ENCODE measurements at places on chromosomes 7 and 10. TPM values are rescaled to one million over a fixed set of nuclear protein-coding genes. Genes with fewer than 3 reads are reported as not detected.

FAM180A gene
- total RNA-seq = 2.6 TPM

GRM3 gene
- total RNA-seq = not detected

DENND2A gene
- total RNA-seq = 0.21 TPM

PNLIPRP2 gene
- total RNA-seq = not detected

ATOH7 gene
- total RNA-seq = 1.0 TPM

GRCh38 chr7:80284855-80285254 lies 150.2 kb downstream of the GNAI1 start:
- peak; percentile 36 for DNase-seq

DNA sequence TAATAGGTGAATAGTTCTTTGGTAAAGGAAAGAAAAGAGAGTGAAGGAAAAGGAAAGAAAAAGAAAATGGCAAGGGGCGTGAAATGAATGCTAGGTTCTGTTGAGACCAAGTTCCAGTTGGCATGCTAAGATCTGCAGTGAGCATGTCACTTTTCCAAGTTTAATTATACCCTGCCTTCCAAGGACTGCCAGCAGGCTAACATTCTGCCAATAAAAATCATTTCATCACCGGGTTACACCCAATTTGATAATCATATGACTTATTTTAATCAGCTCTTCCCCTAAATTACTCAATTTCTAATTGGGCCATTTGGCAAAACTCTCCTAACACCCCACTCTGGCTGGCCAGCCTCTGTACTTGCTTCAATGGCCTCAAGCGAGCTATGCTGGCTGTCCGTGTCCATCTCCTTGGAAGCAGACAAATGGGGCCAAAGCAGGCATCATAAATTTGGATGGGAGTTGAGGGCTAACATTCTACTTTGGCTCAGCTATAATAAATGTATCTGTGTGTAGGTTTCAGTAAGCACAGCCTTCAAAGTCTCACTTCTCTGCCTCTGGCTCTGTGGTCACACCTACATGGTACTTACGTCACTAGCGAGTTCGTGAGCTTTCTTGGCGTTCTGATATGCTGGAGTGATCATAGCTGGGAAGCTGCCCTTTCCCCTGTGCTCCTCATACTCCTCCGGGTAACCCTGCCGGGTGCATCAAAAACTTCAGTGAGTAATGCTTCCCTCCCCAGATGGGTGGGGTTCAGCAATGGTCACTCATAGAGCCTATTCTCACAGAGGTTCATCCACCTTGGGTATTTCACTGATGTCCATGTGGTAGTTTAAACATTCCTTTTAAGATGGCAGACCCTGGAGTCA lies 17.3 kb downstream of the NRAP start:
- no peak for DNase-seq

GRCh38 chr7:145478541-145478940 lies 638.1 kb upstream of the CNTNAP2 start:
- DNase-seq = peak; percentile 58

- DNase-seq = no peak
These were observed 69.2 kb downstream of the CNTNAP2 start for GRCh38 chr7:146185844-146186243.

DNA sequence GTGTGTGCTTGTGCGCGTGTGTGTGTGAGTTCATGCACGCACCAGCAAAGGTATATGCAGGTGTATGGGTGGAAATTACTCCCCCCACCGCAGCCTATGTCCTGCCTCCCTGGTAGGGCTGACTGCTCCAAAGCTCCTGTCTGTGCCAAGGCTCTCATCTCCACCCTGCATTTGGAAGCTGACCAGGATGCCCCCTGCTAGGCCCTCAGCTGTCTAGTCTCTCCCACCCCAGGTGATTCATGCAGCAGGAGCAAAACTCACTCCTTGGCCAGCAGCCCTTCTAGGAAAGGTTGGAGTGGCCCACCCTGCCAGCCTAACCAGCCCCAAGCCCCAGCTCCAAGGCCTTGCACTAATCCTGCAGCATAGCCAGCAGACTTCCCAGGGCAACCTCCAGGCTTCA lies 148.4 kb downstream of the GRID1 start:
- DNase-seq = no peak

GRCh38 chr7:27139334-27140125 lies 4.0 kb downstream of the HOXA5 start:
- DNase-seq = no peak

DNA sequence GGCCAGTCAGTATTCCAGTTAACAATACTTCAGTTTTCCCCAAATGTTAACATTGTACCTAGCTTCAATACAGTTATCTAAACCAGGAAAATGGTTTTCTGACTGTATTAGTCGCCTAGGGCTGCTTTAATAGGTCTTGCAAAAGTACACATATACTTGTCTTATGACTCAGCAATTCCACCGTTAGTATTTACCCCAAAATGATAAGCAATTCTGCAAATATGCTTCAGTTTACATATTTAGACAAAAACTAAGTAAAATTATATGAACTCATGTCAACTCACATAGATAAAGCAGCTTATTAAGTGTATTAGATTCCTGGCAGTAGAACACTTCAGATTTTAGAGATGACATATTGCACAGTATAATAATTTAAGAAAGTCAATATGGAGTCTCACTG lies 363.3 kb downstream of the ARL4A start:
- peak; percentile 31 for DNase-seq

DNA sequence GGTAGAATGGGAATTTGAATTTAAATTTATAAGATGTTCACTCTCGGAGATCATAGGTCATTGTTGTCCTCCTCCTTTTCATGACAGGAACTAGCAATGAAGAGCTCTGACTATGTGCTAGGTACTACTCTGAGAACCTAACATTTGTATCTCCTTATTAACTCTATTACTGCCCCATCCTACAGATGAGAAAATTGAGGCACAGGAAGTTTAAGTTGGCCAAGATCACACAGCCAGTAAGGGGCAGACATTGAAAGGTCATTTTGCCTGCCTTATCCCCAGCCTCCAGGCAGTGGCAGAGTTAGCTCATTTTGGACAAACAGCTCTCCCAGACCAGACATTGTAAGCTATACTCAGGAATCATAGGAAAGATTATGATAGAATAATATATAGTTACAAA lies 6.0 kb downstream of the SRGN start:
- peak; percentile 47 for DNase-seq
